ENCODE measurements at places on chromosomes 4 and X.
A peak's percentile ranks its signal among the peaks of the same experiment; 100 is the strongest.

- DNase-seq, result no peak
These were observed 43.9 kb downstream of the CLNK start for GRCh38 chr4:10640561-10641201.

DNA sequence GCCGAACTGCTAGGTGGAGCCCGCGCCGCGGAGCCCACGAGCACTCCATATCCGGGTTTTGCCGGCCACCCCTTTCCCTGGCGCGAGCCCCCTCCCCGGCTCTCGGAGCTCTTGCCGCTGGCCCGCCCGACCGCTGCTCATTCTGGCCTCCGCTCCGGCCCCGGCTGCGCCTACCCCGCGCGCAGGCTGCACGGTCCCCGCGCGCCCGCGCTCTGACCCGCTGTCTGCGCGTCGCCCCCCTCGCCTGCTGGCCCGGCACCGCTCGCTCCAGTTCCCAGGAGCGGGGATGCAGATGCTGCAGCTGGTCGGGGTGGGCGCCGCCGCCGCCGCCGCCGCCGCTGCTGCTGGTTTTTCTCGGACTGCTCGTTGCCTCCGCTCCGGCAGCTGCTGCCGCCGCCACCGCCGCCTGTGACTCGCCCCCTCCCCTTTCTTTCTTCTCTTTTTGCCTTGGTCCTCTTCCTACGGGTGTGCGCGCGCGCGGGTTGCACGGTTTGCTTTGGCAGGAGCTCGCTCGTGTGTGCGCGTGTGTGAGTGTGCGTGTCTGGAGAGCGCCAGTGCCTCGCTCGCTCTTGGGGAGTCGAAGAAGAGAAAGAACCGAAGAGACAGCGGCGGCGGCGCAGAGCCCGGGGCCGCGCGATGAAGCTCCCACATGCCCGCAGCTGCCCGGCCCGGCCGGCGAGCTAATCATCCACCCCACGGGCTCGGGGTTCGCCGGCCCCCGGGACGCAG, at the start of gene ADGRL3:
Gene ADGRL3, plus strand, starts transcription at position 140 of the 729 bp plus-strand sequence.
- no peak for DNase-seq

DNA sequence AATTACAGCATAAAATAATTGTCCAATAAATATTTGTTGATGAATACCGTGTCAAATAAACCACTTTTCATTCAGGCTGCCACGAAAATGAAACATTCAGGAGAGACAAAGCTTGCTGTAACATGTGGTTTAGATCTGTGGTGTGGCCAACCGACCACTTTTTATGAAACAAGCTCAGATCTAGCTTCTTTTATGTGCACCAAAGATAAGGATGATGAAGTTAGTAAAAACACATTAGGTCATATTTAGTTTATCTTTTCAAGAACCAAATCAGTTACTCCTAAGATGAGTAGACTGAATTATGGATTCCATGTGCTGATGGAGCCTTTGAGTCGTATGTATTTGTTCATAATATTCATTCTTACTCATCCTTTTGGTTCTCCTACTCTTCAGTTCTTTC, 35.8 kb downstream of the STOX2 start:
- DNase-seq, result no peak

- DNase-seq, result no peak
These were observed 626 bp downstream of the JADE3 start for GRCh38 chrX:46912603-46913491.

DNA sequence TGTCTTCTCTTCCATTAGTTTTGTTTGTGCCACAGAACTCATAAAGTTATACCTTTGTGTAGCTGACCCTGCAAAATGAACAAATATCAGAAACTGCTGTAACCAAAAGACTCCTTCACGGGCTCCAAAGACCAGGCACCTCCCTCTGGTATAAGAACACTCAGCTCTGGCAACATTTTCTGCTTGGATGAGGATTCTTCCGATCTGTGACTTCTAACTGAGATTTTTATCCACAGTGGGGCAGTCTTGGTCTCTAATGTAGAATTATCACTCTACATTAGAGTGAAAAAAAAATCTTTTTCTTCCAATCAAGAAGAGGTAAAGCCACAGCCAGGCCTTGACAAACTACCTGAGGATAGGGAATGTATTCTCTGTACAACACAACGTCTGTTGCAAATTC, 38.5 kb upstream of the PRSS48 start:
- no peak for DNase-seq

DNA sequence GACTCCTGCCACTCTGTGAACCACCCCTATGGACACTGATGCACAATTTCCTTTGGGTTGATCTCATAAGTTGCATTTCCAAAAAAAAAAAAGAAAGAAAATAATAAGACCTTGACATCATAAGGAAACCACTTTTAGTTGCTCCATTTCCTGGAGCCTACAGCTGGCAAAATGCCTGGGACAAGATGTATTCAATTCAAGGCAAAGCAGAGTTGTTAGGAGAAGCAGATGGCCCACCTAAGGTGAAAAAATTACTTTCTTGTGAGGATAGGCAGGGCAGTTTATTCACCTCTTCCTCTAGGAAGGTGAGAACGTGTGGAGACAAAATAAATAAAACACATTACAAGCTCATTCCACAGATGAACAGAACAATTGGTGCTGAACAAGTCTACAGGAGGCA, 14.1 kb upstream of the SCRG1 start:
- DNase-seq, result no peak

DNA sequence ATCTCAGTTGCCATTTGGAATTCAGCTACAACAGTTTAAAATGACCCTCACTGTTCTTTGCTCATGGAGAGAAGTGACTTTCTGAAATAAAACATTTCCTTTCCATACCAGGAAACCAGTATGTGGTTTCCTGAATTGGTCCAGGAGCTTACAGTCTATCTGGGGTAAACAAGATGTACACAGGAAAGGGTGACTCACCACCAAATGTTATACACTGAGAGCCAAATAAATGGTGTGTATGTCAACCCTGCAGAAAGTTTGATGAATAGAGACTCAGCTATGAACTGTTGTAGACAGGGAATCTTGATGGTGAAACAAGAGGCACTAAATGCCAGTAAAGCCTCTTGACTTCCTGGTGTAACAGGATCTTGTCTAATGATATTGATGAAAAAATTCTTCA, 100.4 kb downstream of the HS6ST2 start:
- no peak for DNase-seq

- DNase-seq, result no peak
These were observed 413.4 kb downstream of the PACRGL start for GRCh38 chr4:21113496-21114223.

- no peak for DNase-seq
These were observed 70.2 kb upstream of the BRWD3 start for GRCh38 chrX:80879916-80880315.

DNA sequence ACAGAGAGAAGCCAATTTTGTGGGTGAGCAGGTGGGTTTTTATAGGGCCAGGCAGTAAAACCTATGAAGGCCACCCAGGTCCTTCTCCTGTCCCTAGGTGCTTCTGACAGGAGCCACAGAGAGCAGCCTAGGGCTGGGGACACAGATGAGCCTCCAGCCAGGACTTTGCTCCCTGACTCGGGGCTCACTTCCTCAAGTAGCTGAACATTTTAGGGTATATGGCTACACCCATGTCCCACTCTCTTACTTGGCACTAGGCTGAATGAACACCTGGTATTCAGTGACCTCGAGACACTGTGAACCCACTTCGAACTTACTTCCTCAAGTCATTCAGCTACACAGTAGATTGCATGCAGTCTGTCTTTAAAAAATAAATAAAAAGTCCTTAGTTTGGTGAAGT, 217.3 kb downstream of the MID1IP1 start:
- DNase-seq, result no peak

DNA sequence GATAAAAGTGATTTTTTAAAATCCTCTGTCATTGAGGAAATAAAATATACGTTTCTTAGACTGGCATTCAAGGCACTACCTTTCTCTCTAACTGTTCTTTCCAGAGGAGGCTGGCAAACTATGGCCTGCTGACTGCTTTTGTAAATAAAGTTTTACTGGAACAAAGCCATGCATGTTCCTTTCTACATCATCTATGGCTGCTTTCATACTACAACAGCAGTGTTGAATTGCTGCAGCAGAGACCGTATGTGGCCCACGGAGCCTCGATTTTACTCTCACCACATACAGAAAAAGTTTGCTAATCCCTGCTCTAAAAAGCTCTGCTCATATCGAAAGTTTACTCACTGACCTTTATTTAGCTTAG, 20.2 kb downstream of the SETD7 start:
- no peak for DNase-seq

- no peak for DNase-seq
These were observed 152.6 kb upstream of the VEGFC start for GRCh38 chr4:176945334-176945733.

- no peak for DNase-seq
These were observed 84.8 kb upstream of the PLAC1 start for GRCh38 chrX:134743091-134743490.

GRCh38 chrX:74242050-74242449, 61.9 kb upstream of the ZCCHC13 start:
- no peak for DNase-seq

GRCh38 chrX:71285929-71286328, 2.5 kb downstream of the NONO start:
- no peak for DNase-seq

DNA sequence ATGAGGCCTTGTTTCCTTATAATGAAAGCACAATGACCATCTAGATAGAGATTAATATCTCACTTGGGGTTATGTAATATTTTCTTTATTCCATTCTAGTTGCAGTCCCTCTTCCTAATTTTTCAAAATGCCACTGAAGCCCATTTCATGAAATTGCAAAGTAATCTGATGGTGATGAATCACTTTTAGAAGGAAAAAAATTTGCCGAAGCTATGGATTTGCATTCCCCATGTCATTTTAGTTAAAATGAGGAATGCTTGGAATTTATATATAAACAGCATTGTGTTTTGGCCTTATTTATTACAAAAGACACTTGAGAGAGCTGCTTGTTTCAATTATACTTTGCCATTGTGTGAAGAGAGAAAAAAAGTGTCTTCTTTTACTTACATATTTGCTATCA, 241.7 kb upstream of the TEX13A start:
- no peak for DNase-seq

GRCh38 chrX:14357314-14357713, 172.0 kb upstream of the GLRA2 start:
- DNase-seq, result no peak

- no peak for DNase-seq
These were observed 95.4 kb downstream of the TBL1X start for GRCh38 chrX:9560219-9560618.

GRCh38 chr4:8346838-8347605, 77.5 kb downstream of the HTRA3 start:
- DNase-seq, result no peak

DNA sequence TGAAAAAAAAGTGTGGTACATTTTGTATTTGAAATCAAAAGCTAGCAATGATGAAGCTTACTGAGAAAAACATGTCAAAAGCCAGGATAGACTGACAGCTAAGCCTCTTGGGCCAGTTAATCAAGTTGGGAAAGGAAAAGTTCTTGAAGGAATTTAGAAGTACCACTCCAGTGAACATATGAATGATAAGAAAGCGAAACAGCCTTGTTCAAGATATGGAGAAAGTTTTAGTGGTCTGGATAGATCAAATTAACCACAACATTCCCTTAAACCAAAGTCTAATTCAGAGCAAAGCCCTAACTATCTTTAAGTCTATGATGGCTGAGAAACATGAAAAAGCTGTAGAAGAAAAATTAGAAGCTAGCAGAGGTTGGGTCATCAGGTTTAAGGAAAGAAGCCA, 268.3 kb downstream of the PDHA2 start:
- DNase-seq, result no peak

DNA sequence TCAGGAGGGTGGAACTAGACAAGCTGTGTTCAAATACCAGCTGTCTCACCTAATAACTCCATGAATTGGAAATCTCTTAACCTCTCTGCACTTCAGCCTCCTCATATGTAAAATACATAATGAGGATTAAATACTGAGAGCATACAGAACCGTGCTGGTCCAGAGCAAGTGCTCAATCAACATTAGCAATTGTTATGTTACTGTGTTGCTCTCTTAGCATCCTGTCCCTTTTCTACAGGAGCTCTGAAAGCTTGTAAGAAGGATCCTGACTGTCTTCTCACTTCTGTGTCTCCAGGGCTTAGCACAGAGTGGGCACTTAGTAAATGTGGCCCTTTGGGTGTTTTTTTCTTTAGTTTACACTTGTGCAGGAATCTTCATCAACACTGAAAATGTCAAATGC, 1456.1 kb upstream of the IGFBP7 start:
- DNase-seq, result no peak

DNA sequence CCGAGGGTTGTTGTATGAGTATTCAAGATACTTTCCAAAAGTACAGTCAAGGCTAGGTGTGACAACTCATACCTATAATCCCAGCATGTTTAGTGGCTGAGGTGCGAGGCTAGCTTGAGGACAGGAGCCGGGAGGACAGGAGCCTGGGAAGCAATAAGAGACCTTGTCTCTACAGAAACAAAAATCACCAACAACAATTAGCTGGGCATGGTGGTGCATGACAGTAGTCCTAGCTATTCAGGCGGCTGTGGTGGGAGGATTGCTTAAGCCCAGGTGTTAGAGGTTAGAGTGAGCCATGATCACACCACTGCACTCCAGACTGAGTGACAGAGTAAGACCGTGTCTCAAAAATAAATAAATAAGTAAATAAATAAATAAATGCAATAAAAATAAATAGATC, 91.6 kb downstream of the TLL1 start:
- no peak for DNase-seq

- no peak for DNase-seq
These were observed 4.6 kb upstream of the ANTXR2 start for GRCh38 chr4:80077639-80078038.

DNA sequence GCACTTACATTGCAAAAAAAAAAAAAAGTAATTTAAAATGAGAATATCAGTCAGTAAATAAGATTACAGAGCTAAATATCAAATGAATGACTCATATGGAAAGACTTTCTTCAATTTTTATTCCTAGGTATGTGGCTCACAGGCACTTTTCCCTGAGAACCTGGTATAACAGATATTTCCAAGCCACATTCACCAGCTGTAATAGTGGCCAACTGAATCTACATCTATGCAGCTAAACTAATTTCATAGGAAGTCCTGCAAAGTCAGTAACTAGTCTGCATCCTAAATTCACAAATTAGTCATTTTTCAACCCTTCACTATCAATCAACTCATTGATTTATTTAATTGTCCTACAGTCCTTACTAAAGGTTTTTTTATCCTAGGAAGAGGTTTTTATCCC, 5.6 kb downstream of the PDE5A start:
- no peak for DNase-seq

- DNase-seq, result no peak
These were observed 182.2 kb upstream of the ATOH1 start for GRCh38 chr4:93646233-93646930.

GRCh38 chr4:145058256-145058655, 39.7 kb downstream of the ANAPC10 start:
- no peak for DNase-seq

GRCh38 chr4:41258783-41259182, 2.1 kb downstream of the UCHL1 start:
- peak; percentile 45 for DNase-seq

DNA sequence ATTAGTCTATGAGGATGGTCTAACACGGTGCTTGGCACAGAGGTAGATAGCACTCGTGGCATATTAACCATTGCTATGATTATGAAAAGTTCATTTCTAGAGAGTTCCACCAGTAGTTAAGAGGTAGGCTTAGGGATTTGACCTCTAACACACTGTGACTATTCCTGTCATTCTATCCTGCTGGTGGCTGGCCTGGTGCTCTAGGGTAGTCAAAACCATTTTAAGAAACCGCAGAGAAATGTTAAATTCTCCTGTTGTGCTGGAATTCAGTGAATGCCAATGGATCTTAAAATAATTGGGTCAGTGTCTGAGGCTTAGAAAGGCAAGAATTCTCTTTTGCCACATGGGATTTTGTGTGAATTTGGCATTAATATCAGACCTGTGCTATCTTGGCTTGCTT, 53.9 kb downstream of the VGLL1 start:
- DNase-seq, result no peak
